ENCODE measurements at places on chromosomes 3 and 15.

DNA sequence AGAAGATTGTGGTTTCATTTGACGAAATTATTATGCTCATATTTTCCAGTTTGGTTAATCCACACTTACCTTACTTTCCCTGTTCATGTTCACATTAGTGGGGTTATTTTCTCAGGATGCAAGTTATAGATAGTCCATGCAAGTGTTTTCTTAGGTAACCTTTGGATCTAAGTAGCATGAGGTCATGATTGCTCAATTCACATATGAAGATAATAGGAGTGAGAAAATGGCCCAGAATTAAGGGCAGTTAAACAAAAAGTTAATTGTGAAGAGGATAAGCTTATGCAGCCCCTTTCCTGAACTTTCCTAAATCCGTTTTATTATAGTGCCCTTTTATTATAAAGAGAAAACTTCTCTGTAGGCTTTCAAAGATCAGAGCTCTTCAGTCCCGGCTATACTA is 83.4 kb downstream of the CD200R1L start:
- no peak for ATAC-seq

- ATAC-seq = no peak
These were observed 53.1 kb downstream of the SLC4A7 start for GRCh38 chr3:27431116-27431515.

DNA sequence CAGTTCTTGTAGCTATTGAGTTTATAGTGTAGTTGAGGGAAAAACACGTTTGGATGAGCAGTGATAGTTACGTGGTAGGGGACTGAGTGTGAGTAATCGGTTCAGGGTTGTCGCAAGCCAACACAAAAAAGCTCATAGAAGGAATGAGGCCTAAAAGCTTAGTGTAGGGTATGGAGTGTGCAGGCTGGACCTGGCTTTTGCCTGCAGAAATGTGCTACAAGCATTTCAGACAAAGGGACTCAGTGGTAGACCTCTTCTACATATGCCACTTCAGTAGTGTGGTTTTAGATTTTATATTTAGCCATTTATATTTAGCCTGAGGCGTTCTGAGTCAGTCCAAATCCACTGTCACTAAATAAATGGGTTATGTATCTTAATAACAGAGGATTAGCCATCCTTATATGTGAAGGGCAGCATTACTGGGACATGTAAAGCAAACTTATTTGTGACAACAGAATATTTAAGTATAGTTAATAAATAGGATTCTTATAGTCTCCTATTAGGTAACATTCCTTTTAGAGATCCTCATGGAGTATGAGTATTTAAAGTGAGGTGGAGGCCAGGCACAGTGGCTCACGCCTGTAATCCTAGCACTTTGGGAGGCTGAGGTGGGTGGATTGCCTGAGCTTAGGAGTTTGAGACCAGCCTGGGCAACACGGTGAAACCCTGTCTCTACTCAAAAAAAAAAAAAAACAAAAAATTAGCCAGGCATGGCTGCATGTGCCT is 21.8 kb downstream of the ATP2C1 start:
- ATAC-seq = no peak

DNA sequence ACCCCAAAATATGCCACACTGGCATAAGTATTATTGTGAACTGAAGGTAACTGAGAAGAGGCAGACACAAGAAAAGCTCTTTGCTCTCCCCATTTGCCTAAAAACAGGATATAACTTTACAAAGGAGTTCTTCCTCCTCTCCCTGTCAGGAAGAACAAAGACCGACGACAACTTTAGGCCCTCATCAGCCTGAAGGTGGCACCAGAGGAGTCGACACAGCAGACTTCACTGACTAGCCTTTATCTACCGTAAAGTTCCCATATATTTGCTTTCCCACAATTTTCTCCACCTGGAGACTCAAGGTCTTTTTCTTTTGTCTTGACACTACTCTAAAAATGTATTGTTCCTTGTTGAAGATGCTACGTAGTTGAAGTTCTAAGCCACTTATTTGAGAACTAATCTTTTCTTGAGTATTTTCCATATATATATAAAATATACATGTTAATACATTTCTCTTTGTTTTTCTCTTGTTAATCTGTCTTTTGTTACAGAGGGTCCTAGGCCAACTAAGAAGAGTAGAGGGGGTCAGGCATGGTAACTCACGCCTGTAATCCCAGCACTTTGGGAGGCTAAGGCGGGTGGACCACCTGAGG is 16.2 kb upstream of the XIRP1 start:
- ATAC-seq = peak; percentile 58

DNA sequence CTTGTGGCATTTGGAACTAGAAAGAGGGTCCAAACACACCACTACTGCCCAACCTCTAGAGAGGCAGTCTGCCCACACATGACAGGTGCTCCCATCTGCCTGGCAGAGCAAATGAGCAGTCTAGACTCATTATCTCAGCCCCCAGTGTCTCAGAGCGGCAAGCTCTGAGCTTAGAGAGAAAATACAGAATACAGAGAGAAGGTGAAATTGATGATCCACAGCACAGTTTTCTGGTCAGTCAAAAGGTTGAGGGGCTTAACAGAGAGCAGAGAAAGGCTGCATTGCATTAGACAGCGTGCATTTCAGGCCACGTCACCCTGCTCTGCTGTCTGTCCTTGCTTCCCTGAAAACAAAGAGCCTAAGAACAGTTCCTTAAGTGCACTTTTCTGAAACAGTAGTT is 135.1 kb downstream of the KCNMB2 start:
- no peak for ATAC-seq

- ATAC-seq = no peak
These were observed 7.0 kb upstream of the BOC start for GRCh38 chr3:113204371-113204770.

- no peak for ATAC-seq
These were observed 130.1 kb downstream of the LRRK1 start for GRCh38 chr15:101049282-101049681.

- ATAC-seq = no peak
These were observed 27.6 kb downstream of the GSK3B start for GRCh38 chr3:120066634-120067033.

DNA sequence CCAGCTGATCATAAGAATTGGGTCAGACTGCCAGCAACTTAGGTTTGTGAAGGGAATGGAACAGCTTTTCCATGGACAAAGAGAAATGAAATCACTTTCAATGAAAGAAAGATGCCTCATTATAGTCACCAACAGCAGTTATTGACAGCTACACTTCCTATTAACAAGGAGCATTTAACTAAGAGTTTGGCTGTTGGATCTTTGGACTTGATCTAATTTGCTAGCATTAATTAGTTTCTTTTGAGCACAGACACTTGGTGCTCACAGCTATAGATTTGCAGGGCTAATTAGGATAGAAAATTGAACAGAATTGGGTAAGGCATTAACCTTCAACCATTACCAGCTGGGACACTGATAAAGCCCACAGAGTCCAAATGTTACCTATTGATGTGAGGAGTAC is 24.2 kb downstream of the CMC1 start:
- no peak for ATAC-seq

GRCh38 chr3:10283638-10284037 is 9.1 kb downstream of the GHRL start:
- ATAC-seq = no peak

GRCh38 chr15:55799291-55800212 is 56.6 kb upstream of the PRTG start:
- ATAC-seq = no peak

- ATAC-seq = peak; percentile 17
These were observed 16.4 kb upstream of the CFAP100 start for GRCh38 chr3:126378341-126378751.

DNA sequence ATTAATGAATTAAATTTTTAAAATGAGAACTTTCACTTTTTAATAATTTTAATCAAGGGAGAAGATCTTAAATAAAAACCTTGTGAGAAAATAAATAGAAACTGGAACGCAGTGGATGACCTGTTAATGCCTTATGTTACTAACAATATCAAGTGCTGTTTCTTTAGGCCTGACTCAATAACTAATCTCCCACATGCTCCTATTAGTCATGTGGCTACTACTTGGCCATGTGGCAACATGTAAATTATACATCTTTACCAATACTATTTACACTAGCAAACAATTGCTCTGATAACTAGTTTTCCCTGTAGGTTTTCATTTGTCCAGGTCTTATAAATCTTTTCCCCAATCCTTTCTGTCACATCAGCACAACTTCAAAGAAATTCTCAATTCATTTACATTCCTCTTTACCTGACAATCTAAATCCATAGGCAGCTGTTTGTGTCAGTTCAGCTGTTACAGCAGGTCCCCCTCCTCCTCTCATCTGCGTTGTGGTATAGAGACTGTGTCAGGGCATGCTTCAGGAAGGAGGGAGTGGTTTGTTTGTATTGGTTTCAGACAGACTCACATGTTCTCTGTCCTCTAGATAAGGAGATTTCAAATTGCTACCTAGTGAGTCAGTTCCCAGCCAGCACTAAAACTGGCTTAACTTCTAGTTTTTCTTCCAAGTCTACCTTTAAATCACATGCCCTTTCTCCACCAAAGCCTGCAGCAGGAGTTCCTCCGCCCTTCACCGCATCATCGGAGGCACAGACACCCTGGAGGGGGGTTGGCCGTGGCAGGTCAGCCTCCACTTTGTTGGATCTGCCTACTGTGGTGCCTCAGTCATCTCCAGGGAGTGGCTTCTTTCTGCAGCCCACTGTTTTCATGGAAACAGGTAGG is 11.3 kb upstream of the C3orf52 start:
- ATAC-seq = peak; percentile 78

DNA sequence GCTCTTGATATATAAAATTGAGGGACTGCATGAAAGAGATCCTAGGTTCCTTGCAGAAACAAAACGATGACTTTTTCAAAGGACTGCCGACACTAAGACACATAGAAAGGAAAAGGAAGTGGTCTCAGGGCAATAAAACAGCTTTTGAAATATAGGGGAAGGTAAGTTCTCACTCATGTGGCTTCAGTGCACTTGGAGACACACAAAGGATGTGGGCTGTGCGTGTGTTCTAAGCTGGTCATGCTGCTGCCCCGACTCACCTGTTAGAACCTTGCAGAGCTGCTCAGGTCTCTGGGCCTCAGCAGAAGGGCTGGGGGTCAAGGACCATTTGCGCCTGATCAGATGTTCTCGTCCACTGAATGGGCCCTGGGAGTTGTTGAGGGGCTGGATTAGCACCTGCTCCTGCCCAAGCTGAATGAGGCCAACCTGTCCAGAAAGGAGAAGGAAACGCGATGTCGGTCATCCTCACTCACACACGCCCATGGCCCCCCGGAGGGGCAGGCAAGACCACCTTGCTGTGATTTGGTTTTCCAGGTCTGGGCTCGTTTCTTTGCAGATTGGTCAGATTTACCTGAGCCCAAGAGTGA is 11.1 kb downstream of the ADAMTS17 start:
- peak; percentile 54 for ATAC-seq

DNA sequence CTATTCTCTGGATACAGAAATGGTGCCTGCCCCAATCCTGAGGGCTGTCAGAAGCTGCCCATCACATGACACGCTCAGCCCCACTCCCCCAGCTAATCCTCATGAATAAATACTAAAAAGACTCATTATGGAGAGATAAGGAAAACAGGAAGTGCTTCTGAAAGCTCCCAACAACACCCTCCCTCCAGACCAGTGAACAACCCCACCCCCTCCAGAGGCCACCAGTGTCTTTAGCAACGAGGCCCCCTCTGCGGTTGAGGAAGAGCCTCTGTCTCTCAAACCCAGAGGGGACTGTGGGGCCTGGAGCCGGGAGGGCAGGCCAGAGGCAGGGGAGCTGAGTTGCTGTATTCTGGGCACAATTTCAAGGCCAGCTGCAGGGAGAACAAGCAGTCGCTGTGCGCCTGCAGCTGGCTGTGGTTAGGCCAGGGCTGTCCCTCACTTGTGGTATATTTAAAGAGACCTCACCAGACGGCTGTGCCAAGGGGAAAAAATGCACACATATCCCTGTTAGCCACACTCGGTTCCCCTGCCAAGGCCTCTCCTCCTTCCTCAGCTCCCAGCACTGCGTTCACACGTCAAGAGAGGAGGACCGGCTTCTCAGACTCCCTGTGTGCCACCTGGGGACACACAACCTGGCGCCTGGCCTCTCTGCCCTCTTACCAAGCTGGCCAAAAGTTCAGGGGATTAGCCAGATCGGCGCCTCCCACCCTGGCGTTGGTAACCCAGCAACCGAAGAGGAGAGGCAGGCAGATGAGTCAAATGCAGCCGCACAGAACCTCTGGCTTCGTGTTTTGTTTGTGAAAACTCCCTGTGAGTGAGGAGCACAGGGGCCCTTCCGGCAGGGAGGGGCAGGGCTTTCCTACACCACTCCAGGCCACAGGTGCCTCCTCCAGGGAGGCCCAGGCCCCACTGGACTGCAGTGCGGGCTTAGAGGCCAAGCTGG is 101.2 kb upstream of the ETV5 start:
- no peak for ATAC-seq

- ATAC-seq = no peak
These were observed 26.1 kb downstream of the STARD5 start for GRCh38 chr15:81297603-81298575.

DNA sequence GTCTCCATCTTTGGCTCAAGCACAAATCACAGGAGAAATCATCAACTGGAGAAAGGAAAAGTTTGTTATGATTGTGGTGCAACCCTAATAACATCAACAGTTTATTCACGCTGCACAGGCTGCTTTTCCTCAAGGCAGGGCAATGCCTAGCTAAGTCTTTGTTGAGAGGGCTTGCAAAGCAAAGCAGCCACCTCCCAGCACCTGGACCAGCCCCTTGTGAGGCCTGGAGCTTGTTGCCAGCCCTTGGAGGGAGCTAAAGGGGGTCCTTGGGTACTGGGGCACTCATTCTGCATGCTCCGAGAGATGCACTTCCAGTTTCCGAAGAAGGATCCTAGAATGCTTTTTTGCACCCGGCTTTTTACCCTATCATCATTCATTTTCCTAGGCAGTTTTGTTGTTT is 288.2 kb downstream of the CLSTN2 start:
- ATAC-seq = no peak

DNA sequence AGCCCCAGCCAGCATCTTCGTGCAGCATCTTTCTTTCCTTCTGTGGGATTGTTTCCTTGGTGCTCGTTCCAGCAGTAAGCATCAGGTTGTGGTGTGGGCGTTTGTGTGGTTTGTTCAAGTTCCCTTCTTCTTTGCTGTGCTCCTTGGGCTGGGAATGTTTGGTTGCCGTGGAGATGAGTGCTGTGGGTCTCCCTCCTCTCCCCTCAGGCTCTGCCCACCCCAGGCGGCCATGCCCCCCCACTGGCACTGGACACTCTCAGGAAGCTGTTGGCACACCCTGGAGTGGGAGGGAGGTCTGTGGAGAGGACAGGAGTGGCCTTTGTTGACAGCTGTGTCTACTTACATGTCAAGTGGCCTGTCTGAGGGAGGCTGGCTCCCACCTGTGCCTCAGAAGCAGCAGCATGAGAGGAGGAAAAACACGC is 46.5 kb upstream of the SACM1L start:
- ATAC-seq = no peak

All from activated CD4-positive, CD25-positive, alpha-beta regulatory T cell treated with anti-CD3 and anti-CD28 coated beads, Interleukin-2, amount 50 U/mL, for 24 hours (primary cell).